ENCODE measurements at places on chromosomes 1 and 21.

DNA sequence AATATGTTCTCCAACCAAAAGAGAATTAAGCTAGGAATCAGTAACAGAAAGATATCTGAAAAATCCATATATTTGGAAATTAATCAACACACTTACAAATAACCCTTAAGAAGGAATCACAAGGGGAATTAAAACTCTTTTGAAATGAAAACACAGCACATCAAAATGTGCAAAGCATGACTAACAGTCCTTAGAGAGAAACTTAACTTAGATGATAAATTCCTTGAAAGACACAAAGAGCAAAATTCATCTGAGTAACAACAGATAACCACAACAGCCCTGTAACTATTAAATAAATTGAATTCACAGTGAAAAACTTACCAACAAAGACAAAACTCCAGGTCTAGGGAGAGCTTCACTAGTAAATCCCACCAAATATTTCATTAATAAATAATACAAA is 283.8 kb downstream of the SDCCAG8 start:
- no peak for DNase-seq

DNA sequence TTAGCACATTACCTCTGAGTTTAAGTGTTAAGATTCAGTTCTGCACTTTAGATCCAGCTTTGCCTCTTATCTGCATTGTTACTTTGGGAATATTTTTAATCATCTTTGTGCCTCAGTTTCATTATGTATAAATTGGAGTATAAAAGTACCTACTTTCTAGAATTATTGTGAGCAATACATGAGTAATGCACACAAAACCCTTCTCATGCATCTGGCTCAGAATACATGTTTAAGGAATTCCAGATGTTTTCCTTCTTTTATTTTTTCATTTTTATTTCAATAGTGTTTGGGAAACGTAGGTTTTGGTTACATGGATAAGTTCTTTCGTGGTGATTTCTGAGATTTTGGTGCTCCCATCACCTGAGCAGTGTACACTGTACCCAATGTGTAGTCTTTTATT is 14.2 kb downstream of the C8A start:
- DNase-seq, result no peak

DNA sequence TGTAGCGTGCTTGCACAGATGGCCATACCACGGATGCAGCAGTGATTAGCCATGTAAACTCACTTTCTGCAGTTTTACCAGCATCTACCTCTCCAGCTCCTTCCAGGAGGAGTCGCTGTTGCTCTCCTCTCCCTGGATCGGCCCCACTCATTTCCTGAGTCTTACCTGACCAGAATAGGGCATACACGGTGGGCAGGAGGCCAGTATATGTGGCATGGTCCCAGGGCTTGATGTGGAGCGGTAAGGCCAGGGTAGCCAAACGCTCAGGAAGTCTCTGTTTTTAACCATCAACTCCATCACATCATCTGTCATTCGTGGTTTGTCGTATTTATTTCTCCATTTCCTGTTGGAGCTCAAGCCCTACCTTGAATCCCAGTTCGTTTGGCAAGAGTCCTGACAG is 163.4 kb upstream of the USP24 start:
- DNase-seq, result no peak

DNA sequence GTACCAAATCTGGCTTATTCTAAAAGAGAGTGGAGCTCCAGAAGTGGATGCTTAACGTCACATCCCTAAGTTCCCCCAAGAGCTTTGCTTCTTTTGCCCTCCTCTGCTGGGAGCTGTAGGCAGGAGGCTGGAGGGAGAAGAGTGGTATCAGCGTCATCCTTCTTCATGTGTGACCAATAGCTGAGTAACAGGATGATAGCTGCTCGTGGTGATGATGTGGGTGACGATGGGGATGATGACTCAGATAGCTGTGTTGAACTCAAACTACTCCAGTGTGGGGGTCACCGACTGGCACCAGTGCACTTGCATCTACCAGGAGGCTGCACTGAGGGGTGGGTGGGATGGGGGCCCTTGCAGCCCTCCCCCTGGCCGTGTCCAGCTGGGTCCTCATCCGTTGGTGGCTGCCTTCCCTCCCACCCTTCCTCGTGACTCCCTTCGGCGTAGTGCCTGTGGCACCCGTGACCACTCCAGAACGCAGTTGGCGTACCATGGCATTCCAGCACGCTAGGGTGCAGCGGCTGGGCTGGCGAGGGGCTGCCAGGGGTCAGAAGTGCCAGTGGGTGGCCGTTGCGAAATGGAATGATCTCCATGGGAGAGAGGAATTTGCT is 1.1 kb downstream of the IGFN1 start:
- DNase-seq, result no peak

Measured in anterior cingulate cortex (tissue), 58 donors.